Stimulated activated CD8-positive, alpha-beta memory T cell treated with anti-CD3 and anti-CD28 coated beads, Interleukin-15, amount 100 ng/mL, for 48 hours (primary cell): ENCODE measurements at places on chromosomes 6 and 20.

- DNase-seq, result peak; percentile 12
Observed at GRCh38 chr20:47274401-47275108, 81.9 kb downstream of the ZMYND8 start.

DNA sequence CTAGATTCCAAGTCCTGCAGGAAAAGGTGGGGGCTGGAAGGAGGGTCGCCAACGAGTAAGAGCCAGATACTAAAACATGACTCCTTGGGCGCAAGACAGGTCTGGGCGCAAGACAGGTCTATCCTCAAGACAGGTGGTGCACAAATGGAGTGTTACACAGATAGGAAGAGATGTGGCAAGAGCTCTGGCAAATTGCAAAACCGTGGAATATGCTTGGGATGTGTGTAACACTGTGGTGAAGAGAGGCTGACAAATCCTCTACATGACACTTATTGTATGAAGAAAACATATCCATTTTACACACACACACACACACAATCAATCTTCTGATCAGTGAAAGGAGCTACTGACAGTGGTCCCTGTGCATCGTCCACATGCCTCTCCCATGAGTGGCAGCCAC is 77.6 kb downstream of the TBC1D7 start:
- no peak for DNase-seq

GRCh38 chr6:16503970-16504415 is 257.3 kb downstream of the ATXN1 start:
- no peak for DNase-seq

DNA sequence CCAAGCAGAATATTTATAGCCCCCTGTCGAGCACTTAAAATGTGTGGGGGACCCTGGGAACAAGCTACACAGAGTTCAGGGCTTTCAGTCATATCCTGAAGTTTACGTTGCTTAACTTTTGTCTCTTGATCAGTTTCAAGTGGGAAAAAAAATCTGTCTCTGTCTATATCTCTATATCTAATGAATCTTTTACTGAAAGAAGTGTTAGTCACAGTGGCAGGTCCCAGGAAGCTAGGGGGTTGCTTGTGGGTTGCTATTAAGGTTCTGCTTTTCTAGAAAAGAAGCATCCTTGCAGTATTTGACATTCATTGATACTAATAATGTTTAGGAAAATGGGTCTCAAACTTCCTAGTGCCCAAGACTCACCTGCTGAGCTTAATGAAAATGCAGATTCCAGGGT is 76.7 kb upstream of the CLDN20 start:
- no peak for DNase-seq

GRCh38 chr6:170370416-170370815 is 63.9 kb downstream of the FAM120B start:
- no peak for DNase-seq

DNA sequence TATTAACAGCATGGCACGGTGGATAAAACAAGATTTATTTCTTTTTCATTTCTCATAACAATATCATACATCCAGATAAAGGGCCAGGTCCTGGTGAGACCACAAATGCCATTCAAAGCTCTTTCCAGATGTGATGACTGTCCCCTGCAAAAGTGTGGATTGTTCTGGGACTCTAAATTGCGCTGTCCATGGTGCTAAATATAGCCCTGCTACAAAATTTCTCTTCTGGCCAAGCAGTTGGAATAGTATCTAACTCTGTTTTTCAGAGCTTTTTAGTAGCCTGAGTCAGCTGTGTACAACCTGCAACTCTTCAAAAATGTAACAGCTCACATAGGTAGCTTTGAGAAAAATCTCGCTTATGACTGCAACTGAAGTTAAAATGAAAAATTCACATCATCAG is 115.8 kb downstream of the MANEA start:
- no peak for DNase-seq

DNA sequence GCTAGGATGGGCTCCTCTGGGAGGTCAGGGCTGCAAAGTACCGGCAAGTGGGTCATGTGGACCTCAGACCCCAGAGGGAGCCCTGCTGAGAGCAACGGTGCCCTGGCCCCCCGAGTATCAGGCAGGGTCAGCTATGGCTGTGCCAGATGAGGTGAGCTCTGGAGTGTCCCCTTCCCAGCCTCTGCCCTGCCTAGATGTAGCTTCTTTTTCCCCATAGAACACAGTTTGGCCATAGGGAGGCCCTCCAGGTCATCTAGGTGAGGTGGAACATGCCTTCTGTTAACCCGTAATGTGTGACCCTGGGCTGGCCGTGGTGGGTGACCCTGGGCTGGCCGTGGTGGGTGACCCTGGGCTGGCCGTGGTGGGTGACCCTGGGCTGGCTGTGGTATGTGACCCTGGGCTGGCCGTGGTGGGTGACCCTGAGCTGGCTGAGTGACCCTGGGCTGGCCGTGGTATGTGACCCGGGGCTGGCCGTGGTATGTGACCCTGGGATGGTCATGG is 21.2 kb upstream of the PCMTD2 start:
- no peak for DNase-seq

- DNase-seq, result no peak
Observed at GRCh38 chr20:24818056-24818455, 131.0 kb upstream of the CST7 start.

DNA sequence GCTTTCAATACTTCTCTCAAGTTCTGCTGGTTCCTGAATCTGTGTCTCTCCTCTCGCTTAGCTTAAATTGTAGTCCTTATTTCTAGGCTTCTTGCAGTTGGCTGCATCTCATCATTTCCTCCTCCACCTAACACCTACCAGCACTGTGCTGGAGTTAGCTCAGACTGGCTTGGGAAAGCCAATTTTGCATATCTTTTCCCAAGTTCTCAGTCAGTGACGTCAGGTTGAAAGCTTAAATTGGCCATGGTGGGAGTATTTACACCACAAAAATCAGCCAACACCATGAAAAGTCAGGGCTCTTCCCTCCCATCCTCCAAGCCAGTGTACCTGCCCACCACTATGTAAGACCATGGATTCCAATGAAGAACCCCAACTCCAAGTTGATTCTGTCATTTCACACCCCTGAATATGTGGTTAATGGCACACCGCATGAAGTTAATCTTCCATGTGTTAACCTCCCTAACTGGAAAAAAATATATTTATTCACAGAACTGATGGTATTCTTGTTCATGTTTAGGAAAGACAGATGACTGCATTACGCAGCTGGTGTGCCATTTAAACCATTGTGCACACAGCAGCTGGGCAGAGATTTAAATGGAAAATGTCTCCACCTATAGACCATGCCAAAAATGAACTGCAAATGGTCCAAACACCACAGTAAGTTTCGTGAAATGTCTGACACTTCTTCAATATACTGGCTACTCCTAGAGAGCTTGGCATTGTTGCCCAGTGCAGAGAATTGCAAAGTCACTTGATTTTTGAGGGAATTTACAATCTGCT is 274.1 kb upstream of the MAP3K7 start:
- DNase-seq, result no peak

DNA sequence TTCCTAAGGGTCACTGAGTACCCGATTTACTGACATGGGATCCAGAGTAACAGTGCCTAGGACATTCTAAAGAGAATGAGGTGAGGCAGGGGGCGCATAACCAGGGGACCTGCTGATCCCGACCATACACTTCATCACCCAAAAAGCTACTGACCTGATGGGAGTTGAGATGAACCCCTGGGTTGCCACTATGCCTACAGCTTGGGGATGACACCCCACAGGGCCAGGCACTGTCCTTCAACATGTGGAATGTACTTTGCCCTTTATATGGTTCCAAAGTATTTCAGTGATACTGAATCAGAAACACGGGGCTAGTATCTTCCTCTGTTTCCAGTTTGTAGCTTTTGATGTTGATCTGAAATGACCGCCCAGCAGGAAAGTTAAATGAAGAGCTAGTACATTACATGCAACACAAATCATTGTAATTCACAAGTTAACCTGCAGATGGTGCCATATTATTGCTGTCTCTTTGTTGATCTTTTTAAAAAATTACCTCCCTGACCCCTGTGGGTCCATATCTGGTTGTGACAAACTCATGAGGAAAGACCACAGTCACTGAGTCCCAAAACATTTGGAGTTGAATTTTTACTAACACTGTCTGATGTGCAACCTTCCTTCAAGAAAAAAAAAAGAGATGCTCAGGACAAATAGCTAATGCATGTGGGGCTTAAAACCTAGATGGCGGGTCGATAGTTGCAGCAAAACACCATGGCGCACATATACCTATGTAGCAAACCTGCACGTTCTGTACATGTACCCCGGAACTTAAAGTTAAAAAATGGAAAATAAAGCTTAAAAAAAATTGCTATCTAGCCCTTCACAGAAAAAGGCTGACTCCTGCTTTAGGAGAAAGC is 42.7 kb upstream of the GCNT2 start:
- no peak for DNase-seq

GRCh38 chr6:135608031-135608430 is 110.5 kb upstream of the AHI1 start:
- no peak for DNase-seq

- DNase-seq, result no peak
Observed at GRCh38 chr6:155216312-155217046, 47.3 kb upstream of the CLDN20 start.

GRCh38 chr6:128112494-128112893 is 211.6 kb upstream of the THEMIS start:
- no peak for DNase-seq

DNA sequence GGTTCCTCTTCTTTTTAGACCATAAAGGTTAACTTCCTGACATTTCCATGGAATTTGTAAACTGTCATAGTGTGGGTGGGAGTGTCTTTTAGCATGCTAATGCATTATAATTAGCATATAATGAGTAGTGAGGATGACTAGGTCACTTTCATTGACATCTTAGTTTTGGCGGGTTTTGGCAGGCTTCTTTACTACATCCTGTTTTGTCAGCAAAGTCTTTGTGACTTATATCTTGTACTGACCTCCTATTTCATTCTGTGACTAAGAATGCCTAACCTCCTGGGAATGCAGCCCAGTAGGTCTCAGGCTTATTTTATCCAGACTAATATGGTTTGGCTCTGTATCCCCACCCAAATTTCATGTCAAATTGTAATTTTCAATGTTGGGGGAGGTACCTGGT is 149.6 kb upstream of the SYNCRIP start:
- no peak for DNase-seq

DNA sequence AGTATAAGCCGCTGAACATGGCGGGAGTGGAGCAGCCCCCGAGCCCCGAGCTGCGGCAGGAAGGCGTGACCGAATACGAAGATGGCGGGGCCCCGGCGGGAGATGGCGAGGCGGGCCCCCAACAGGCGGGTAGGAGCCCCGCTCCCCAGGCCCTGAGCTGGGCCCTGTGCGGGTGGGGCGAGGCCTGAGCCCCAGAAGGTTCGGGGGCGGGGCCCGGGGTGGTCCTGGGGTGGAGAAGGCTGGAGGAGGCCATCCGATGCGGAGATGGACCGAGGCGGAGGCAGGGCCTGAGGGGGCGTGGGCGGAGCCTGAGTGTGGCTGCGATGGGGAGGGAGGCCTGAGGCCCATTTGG is 7.1 kb downstream of the L3MBTL1 start:
- DNase-seq, result no peak

GRCh38 chr6:36657942-36658544 is 20.5 kb upstream of the CDKN1A start:
- no peak for DNase-seq

GRCh38 chr20:9021216-9021615 is 47.7 kb upstream of the PLCB4 start:
- DNase-seq, result no peak

DNA sequence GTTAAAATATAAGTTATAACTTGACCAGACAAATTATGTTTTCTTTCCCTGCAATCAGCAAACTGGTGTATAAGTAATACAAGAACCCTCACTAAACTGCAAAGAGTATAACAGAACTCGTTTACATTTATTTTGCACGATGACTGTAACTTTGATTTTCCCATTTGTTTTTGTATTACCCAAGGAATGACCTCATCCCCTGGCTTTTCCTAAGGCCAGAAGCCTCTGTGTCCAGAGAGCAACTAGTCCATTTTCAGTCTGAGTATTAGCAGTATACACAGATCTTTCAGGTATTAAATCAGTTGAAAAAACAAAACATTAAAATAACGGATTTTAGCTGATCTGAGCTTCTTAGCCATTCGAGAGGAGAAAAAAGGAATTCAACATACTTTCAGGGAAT is 17.2 kb downstream of the COL19A1 start:
- DNase-seq, result no peak

DNA sequence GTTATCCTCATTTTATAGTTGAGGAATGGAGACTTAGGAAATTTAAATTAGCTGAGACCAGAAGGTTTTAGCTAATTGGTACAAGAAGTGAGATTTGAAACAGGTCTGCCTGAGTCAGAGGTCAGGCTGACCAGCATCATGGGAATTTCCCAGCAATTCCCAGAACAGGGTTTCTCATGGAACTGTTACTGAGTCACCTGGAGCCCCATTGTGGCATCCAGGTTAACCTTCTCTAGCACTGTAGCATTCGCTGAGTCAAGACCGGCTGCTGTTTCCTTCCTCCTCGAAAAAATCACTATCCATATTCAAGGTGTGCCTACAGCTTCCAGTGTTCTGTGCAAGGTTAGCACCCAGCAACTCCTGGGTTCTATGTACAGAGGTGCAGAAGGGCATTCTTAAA is 238.0 kb upstream of the MAN1A1 start:
- no peak for DNase-seq

GRCh38 chr20:50628332-50628731 is 63.0 kb downstream of the RIPOR3 start:
- no peak for DNase-seq

GRCh38 chr20:38591474-38592410 is 9.9 kb upstream of the ARHGAP40 start:
- DNase-seq, result no peak

DNA sequence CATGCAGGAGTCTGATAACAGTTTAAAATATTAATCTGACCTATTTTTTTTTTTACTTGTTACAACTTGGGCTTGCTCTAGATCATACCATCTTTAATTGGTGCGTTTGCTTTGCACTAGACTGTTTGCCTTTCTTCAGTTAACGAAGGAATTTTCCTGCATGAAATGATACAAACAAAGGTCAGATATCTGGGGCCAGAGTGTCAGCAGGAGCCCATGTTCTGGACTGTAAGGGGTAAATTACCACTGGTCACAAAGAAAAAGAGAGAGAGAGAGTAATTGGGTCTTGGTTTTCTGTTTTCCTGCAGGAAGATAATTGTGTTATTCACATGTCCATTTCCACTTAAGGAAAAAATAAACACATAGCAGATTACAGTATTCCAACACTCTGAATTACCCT is 399.4 kb upstream of the MARCKS start:
- DNase-seq, result no peak

GRCh38 chr6:102660303-102660702 is 1266.8 kb downstream of the GRIK2 start:
- DNase-seq, result no peak

- DNase-seq, result no peak
Observed at GRCh38 chr6:104788400-104788799, 71.3 kb downstream of the HACE1 start.
